ENCODE measurements at places on chromosomes 11 and 22.

GRCh38 chr11:27619763-27620335 is 80.4 kb downstream of the BDNF start:
- DNase-seq = peak; percentile 19

GRCh38 chr11:67484847-67485311 is 2.1 kb downstream of the AIP start:
- peak; percentile 83 for DNase-seq

GRCh38 chr11:79747406-79747805 is 306.6 kb upstream of the TENM4 start:
- no peak for DNase-seq

DNA sequence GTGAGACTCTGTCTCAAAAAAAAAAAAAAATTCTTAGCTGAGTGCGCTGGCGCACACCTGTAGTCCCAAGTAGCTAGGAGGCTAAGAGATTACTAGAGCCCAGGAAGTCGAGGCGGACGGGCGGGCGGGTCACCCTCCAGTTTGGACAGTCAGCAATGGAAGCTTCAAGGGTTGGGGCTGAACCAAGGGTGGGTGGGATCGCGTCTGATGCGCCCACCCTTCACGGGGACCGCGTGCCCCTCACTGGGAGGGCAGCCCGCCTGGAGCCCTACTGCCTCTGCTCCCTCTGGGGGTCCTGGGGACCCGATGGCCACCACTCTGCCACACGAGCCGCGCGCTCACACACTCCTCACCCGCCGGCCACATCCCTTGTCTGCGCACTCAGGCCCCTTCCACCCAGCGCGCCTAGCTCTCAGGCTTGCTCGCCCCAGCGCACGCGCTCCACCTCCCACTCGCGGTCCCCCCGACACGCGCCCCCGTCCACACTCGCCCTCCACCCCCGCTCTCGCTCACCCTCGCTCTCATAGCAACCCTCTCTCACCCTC is 494 bp downstream of the CHID1 start:
- no peak for DNase-seq

- DNase-seq = no peak
These were observed 37.6 kb upstream of the THY1 start for GRCh38 chr11:119460582-119460981.

DNA sequence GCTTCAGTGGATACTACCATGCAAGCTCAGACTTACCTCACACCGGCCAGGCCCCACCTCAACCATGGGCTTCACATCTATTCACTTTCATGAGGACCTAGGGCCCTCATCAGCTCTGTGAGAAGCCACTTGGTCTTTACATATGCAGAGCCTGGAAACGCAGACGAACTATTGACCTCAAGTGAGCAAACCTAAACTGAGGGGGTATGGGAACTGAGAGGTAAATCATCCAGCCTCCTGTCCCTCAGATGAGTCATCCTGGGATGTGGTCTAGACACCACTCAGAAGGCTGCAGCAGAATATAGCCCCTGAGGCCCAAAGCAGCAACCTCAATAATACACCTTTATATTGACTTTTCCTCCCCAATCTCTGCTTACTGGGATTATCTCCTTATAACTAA is 578.0 kb downstream of the INSC start:
- peak; percentile 68 for DNase-seq

DNA sequence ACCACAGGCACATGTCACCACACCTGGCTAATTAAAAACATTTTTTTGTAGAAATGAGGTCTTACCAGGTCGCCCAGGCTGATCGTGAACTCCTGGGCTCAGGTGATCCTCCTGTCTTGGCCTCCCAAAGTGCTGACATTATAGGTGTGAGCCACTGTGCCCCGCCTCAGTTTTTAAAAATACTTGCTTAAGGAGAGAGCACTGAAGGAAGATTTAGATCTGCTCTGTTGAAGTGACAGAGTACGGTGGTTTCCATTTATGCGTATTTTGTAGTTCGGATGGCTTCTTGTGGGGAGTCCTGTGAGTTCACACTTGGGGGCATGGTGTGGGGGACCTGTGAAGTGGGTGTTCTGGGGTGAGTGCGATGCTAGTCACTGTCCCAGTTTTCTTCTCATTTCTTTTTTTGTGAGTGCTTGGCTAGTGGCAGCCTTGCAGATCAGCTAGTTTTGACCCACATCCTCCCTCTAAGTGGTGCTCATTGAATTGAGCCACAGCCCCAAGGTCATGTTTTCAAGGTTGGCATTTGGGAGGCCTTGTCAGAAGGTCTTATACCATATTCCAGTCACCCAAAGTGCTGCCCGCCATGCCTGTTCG is 31.5 kb downstream of the PTPRJ start:
- DNase-seq = no peak

DNA sequence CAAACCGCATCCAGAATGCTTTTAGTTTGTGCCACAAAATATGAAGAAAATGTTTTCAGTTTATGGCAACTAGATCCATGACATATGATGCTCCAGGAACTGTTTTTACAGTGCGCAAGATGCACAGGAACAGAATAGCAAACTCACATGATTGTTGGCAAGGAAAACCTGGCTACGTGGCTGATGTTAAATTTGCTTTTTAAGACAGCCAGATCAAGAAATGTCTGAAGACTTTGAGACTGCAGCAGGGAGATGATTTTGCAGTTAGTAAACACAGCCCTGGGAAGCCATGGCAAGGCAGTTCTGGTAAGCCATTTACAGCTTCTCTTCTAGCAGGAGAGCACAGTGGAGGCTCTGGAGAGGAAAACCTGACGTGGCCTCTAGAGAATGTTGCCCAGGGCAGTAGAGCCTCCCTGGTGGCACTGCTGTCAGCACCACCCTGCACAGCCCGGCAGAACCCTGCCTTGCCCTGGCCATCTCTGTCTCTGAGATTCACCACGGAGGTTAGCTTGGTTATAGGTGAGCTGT is 69.8 kb upstream of the TNRC6B start:
- DNase-seq = no peak

GRCh38 chr11:58744988-58745704 is 13.4 kb upstream of the GLYAT start:
- DNase-seq = no peak

Data from MV-4-11 (cell line).